ENCODE measurements at places on chromosomes 1 and 21.

- no peak for DNase-seq
Observed at GRCh38 chr1:85495556-85495955, 30.6 kb upstream of the DDAH1 start.

GRCh38 chr1:227782226-227782625, 33.2 kb upstream of the PRSS38 start:
- no peak for DNase-seq

DNA sequence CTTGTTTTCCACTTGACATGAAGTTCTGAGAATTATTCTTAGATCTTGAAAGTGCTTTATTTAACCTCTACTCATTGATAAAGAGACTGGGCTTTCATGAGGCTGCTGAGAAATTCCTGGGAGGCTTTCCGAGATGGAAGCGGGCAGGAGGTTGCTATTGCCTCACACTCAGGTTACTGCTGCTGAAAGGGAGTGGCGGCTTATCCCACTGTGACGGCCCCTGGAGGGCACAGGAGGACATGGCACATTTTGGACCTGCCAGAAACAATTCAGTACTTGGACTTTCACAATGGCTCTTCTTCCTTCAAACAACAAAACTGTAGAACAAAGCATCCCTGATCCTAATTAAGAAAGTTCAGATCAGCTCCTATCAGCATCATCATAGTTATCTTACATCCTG, 16.2 kb upstream of the MARK1 start:
- DNase-seq, result no peak

- no peak for DNase-seq
Observed at GRCh38 chr1:42838482-42839190, 7.8 kb upstream of the ZNF691 start.

GRCh38 chr21:42095581-42095980, 24.5 kb downstream of the UMODL1 start:
- no peak for DNase-seq

DNA sequence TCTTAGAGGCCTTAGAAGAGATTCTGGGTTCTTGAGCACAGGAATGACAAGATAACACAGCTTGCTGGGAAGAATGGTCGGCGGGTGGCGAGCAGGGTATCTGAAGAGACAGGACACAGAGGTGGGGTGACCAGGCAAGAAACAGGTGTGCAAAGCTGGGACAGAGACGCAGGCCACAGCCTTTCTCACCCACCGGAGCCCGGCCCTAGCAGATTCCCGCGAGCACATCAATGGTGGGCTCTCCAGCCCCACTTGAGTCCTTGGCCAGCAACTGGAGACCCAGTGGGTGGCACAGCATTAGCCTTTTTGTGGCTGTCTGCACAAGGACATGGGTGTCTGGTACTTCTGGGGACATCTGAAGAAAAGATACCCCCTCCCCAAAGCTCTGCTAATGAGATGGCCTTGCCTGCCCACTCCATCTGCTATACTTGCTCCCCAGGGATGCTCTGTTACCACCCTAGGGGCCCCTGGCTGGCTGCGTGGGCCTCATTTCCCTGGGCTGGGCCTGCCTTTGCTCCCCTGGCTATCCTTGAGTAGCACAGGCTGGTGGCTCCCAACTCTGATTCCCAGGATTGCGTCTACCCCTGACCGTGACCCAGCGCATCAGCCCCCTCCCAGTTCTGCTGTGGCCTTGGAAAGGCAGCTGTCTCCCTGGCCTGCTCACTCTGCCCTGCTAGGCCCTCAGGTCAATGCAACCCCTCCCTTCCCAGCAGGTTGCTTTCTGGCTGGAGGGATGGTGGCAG, 127.2 kb upstream of the ADAR start:
- no peak for DNase-seq

- DNase-seq, result no peak
Observed at GRCh38 chr1:180970333-180971079, 52.2 kb downstream of the STX6 start.

GRCh38 chr21:14308234-14308633, 74.7 kb downstream of the HSPA13 start:
- DNase-seq, result no peak

GRCh38 chr1:43042773-43043457, 84.2 kb upstream of the SLC2A1 start:
- DNase-seq, result no peak

GRCh38 chr1:155141749-155142148, 1.4 kb upstream of the DPM3 start:
- no peak for DNase-seq

GRCh38 chr1:214466403-214467077, 84.9 kb downstream of the PTPN14 start:
- no peak for DNase-seq
